ENCODE measurements at places on chromosomes 1 and 21.

DNA sequence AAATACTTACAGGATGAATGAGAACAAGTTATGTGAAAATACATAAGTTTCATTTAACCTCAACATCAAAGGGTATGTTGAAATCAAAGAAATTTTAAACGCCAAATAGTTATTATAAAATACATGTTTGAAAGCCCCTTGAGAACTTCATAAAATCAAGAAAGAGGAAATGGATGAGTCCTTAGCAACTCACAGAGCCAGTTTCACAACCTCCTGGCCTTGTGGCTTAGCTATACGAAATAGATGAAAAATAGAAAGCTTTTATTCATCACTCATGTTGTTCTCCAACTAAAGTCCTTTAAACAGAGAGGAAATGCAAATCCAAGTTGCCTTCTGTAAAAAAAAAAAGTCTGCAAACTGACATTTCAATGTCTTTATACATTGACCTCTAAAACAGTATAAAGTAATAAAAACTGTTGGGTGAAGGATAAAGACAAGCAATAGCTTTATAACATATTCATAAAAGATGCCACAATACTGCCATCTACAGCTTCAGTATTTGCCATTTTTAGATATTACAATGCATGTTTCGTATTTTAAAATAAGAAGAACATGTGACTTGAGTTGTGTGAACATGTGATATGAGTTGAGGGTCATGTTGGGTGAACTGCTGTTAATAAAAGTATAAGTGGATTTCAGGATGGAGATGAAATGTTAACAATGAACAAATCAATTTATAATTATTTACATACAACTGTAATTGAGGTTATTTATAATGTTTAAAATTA, 847.8 kb downstream of the MRPL39 start:
- DNase-seq: no peak

DNA sequence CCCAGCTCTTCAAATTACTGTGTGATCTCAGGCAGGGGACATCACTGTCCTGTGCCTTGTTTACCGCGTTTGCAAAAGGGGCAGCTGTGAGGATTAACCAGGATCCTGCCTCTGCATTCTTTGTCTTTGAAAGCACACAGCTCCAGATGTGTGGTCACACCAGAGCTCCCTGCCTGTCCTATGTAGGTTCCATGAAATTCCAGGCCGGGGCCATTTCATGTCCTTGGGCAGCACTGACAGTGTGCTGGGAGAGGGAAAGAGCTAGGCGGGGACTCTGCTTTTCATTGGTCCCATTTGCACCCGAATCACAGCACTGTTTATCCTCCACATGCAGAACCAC, 42.2 kb upstream of the SELENON start:
- DNase-seq: no peak

GRCh38 chr1:233664253-233664652, 50.3 kb downstream of the KCNK1 start:
- no peak for DNase-seq

DNA sequence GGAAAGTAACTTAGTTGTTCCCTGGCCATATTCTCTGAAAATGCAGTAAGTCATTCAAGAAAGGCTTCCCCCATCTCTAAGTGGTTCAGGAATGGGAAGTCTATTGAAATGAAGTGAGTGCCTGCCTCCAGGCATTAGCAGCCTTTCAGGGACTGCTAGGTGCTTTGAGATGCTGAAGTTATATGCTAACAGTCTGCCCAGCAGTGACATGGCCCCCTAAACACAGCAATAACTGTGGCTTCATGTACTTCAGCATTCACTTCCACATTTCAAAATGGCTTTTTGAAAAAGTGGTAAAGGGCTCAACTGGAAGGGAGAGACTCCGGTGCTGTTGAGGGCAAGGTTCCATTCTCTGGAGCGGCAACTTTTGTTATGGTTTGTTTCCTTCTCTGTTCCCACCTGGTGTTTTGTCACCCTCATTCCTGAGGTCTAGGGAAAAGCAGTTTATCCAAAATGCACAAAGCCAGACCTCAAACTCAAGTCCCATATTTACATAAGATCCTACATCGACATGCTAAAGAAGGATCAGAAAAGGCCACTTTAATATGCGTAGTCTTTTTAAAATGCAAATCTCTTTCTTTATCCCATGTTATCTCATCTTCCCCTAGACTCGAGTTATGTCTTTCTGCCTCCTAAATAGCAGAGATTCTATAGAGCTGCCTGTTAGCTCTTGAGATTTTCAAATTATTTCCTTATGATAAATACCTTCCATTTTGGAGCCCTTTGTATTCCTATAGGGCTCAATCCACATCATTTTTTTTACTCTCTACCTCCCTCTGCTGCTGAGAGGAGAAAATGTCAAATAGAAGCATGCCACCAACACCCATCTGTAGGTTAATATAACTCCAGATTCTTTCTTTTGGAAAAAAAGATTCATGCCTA, 34.2 kb upstream of the LRRC8C start:
- no peak for DNase-seq

- DNase-seq: no peak
These were observed 15.0 kb upstream of the DUSP23 start for GRCh38 chr1:159765806-159766205.

Measured in GM13976 (cell line).